ENCODE measurements at places on chromosomes 5 and 9.

GRCh38 chr9:121484651-121485446 is 14.8 kb downstream of the GGTA1 start:
- no peak for DNase-seq

DNA sequence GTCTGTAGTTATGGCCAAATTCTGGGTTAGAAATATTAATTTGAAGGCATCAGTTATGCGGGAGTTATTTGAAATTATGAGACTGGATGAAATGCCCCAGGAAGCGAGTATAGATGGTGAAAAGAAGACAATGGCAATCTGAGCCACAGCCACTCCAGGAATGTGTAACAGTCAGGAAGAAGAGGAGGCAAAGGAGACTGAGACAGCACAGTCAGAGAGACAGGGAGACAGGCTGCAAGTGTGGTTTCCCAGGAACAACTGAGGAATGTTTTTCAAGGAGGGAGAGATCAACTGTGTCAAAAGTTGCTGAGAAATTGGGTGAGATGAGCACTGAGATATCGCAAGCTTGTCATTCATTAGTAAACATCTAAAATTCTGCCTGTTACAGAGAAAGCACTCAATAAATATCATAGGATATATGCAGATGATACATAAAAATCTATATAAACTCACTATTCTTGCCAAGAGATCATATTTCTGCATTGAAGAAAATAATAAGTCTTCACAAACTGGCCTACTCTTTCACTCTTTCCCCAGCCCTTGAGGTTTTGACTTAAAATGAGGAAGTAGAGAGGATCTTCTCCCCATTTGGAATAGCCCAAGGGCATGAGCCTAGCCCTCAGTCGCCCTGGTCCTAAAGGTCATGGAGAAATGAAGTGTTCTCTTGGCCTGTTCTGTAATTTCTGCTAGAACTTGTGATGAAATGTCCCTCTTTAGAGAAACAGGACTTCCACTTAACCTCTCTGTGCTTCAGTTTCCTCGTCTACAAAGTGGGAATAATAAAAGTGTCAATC is 48.5 kb upstream of the RLN1 start:
- peak; percentile 66 for DNase-seq

DNA sequence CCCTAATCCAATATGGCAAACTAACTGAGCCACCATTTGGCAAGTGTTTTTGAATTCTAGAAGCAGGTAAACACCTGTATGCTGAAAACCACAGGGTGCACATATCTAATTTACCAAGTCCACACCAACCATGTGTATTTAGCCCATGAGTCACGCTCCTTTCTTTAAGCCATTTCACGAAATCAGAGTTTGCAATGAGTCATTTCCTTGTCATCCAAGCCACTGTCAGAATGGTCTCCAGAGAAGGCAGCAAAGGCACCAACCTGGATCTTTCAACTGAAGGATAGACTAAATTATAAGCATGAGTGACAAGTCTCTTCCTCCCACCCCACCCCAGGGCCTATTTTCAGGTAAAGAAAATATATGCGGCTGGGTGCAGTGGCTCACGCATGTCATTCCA is 110.0 kb downstream of the PAX5 start:
- DNase-seq = peak; percentile 90

DNA sequence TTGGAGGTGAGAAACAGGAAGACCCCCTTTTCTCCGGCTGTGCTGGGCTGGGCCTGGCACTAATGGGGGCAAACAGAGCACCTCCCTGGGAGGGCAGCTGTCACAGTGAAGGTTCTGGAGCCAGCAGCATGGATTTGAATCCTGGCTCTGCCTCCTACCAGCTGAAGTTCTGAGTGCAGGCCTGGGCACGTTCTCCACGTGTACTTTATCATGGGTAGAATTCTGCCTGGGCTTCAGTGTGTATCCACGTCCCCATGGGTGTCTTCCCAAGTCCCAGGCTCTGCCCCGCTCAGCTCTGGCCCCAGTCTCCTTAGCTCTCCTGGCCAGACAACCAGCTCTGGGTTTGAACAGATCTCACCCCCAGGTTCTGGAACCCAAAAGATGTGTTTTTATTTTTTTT is 223.2 kb downstream of the PBX3 start:
- DNase-seq = no peak

DNA sequence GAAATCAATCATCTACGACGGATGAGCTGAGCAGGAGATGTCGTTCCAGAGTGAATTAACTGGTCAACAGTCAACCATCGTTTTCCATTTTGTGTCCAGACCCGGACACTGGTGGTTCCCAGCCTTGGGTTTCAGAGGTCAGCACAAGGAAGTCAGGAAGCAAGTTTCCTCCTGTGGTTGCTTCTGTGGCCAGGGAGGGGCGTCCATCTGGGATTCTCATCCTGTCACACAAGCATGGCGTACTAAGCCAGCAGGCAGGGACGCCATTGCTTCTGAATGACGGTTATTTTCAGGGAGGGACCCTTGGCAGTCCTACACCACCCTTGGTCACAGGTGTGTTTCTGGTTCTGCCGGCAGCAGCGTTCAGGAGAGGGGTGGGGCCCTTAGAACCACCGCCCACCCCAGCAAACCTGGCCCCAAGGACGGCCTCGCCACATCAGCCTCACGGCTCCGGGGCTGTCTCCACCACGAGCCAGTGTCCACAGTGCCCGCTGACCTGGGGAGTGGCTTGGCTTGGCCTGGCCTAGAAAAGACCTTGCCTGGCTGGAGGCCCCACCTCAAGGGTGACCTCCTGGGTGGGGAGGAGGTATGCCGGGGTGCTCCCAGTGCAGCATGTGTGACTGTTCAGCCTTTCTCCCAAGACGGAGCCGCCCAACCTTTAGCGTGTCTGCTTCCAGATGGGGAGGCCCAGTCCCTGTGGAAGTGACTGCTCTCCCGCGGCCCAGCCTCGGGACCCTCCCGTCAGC is 25.2 kb downstream of the NDUFS6 start:
- DNase-seq = no peak

GRCh38 chr5:158058208-158059120 is 199.5 kb upstream of the CLINT1 start:
- no peak for DNase-seq

GRCh38 chr9:462606-463005 is 247.9 kb downstream of the DOCK8 start:
- DNase-seq = no peak

GRCh38 chr9:130565792-130566191 is 13.6 kb upstream of the FUBP3 start:
- DNase-seq = peak; percentile 68

- no peak for DNase-seq
These were observed 79.5 kb downstream of the TTC39B start for GRCh38 chr9:15227491-15227890.

DNA sequence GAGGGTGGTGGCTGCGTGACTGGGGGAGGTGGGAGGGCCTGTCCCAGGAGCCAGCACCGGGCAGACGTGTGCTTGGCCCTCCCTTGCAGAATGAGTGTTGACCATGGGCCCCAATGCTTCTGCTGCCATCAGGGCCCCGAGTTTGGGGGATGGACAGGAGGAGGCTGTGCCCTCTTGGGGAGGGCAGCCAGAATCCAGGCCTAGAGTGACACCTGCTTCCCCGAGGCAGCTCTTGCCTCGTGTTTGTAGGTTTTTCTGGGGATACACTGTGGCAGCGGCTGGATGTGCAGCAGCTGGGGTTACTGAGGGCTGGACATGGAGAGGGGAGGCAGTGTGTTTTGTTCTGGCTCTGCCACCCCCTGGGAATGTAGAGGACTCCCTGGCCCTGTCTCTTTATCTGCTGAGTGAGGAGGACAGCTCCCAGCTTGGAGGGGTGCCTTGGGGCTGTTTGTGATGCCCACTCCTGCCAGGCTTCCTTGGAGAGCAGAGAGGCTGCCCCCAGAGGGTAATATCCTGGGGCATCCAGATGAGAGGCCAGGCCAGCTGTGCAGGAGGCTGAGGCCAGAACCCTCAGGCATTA is 22.7 kb downstream of the WNK2 start:
- no peak for DNase-seq

DNA sequence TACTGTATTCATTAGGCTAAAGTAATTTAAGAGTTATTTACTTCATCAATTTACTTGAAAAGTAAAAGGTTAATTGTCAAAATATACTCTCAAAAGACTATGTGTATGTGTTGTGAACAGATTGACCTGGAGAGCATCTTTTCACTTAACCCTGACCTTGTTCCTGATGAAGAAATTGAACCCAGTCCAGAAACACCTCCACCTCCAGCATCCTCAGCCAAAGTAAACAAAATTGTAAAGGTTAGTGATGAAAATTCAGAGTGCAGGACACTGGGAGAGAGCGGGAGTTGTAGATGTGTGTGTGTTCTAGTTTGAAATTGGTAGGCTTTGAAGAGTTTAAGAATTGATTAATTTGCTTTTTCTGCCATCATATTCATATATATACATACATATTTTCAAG is 41.9 kb downstream of the KIF2A start:
- DNase-seq = no peak

DNA sequence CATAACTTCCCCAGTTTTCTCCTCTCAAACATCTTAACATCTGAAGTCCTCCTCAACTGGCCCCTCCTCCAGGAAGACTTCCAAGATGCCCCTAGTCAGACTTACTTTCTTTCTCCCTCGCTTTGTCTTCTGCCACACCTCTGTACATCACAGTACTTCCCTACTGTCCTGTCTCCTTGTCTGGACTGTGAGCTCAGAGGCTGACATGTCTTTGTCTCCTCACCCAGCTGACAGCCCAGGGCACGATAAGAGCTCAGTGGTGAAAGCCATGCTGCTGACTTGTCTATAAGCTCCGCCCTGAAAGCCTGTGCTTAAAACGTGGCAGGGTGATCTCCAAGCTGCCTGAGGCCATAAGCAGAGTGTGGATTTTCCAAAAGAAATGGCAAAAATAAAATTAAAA is 33.0 kb upstream of the SLC25A51 start:
- DNase-seq = peak; percentile 92

GRCh38 chr5:73853091-73853490 is 227.1 kb downstream of the ARHGEF28 start:
- DNase-seq = peak; percentile 70

GRCh38 chr5:93674138-93674537 is 67.3 kb downstream of the POU5F2 start:
- peak; percentile 30 for DNase-seq

GRCh38 chr9:136615631-136616306 is 46.9 kb upstream of the EGFL7 start:
- no peak for DNase-seq

- DNase-seq = no peak
These were observed 153.6 kb upstream of the ELL2 start for GRCh38 chr5:96115147-96115807.

- no peak for DNase-seq
These were observed 362.8 kb upstream of the RPS23 start for GRCh38 chr5:82640916-82641315.

DNA sequence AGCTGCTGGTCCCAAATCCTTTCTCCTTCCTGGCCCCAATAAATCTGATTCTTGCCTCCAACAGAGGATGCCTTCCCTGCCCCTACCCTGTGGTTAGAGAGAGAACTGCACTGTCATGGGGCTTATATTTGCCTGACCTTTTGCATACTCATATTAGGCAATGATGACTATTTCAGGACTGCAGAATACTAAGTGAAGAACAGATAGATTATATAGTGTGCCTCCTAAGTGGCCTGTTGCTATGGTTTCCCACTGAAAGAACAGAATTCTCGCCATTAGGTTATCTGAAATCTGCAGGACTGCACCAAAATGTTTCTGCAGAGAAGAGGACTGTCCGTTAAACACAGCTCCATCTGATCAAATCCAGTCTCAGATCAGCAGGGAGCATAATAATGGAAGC is 87.3 kb upstream of the CCNG1 start:
- DNase-seq = peak; percentile 18

DNA sequence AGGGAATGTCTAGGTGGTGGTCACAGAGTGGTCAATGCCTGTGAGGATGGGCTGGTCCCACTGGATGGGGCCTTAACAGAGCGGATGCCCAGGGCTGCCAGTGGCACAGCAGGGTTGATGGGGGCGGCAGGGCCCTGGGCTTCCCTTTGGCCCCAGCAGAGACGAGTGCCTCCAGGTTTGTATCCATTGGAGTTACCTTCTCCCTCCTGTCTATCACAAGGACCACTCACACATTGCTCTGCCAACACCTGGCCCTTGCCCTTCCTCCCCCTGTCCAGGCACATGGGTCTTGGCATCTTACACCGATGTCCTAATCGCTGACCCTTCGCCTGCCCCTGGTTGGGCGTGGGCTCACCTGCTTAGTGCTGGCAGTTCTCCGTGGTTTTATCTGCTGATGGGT is 26.2 kb upstream of the IRX4 start:
- DNase-seq = no peak

GRCh38 chr9:129221233-129221632 is 43.2 kb upstream of the IER5L start:
- DNase-seq = peak; percentile 16

DNA sequence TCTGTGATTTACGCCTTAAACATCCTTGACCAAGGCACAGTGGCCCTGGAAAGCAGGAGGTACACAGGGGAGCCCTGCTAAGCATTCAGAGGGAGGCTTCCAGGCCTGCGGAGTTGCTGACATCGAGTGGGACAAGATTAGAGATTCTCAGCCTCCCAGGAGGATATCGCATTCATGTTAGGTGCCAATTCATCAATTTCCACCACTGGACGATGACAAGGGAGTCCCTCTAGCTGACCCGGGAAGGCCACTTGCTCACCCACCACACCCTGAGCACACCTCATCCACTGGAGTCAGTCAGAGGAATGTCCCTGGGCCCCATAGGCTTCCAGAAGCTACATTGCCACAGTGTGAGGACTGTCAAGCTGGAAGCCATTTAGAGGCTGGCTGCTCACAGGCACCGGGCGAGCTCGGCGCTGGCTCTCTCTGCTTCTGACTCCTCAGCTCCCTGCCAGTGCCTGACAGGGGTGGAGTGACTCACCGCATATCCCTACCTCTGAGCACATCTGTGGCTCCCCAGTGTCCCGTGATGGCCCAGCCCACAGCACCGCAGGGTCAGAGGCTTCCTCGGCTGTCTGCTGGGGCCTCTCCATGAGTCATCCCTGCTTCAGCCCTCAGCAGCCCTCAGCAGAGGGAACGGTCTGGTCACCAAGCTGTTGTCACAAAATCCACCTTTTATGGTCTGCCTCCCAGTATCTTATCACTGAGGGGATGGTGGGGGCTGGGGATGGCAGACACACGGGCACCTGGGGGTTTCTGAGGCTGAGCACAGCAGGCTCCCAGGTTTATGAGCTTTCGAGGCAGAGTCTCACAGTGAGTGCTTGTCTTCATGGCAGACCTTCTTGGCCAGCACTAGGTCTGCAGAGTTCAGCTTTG is 117.5 kb downstream of the ZNF608 start:
- peak; percentile 97 for DNase-seq

DNA sequence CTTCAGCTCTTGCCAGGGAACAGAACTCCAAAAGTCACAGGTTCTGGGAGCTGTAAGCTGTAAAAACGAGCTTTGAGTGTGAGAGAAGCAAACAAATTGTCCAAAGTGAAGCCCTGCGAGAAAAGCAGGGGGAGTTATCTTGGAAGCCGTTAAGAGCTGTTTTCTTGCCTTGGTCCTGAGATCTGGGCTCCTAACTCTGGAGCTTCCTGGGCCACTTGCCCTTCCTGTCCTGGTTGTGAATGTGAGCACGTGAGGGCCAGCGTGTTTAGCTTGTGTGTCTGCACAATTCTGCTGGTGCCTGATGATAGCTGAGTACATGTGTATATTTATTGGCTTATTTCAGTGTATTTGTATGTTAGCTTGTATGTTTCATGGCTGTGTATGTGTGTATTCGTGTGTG is 40.5 kb downstream of the DAB2IP start:
- no peak for DNase-seq

- DNase-seq = peak; percentile 58
These were observed 14.1 kb upstream of the SFXN1 start for GRCh38 chr5:175464074-175464941.

- no peak for DNase-seq
These were observed 678 bp downstream of the GBA2 start for GRCh38 chr9:35748242-35748857.

Data from iris pigment epithelial cell (primary cell).